ENCODE measurements at places on chromosomes 1 and 21.

DNA sequence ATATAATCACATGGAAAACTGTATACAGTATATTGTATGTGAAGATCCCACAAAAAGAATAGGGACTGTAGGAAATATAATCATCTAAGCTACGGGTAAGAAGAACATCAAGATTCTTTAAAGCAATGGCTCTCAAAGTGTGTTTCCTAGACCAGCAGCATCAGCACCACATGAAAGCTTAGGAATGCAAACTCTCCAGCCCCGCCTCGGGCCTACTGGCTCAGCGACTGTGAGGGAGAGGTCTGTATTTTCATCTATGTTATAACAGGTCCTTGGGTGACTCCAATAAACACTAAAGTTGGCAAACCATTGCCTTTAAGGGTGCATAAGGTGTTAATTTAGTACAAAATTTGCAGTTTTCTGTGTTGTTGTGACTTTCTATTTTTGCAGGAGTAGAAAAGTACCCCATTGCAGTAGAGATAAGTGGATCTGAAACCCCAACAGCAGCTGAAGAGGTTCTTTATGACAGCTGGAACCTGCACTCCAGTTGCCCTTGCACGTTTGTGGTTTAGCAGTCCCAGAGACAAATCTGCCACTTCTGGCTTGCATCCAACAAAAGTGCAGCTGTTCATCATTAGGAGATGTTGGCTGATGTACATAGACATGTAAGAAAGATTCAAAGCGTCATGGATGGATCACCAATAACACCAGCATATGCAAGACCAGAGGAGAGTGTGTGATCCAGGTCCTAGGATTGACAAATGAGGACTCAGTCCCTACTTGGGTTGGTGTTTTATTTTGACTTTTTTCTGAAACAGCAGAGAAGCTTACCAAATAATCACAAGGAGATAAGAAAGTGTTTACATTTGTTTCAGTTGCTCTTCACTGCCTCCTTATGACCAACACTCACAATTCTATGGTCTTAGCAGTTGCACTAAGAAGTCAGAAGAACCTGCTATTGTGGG, 15.9 kb upstream of the IFNAR1 start:
- DNase-seq: peak; percentile 95

DNA sequence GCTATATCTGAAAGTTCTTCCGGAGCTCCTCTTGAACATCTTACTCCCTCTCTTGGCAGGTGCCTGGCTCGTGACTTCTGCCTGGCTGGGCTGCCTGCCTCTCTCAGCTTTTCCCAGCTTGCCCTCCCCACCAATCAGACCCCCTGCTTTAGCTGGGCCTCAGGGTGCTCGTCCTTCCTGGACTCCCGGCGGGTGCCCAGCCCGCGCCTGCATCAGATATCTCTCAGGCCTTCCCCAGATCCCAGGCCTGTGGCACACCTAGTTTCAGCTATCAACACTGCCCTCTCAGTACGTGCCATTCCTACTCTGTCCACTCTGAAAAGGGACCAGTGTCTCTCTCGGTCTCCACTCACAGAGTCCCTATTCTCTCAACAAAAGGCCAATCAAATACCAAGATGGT, 96.5 kb upstream of the CLDN14 start:
- no peak for DNase-seq

- no peak for DNase-seq
These were observed 390.5 kb downstream of the ST6GALNAC3 start for GRCh38 chr1:76465030-76465429.

DNA sequence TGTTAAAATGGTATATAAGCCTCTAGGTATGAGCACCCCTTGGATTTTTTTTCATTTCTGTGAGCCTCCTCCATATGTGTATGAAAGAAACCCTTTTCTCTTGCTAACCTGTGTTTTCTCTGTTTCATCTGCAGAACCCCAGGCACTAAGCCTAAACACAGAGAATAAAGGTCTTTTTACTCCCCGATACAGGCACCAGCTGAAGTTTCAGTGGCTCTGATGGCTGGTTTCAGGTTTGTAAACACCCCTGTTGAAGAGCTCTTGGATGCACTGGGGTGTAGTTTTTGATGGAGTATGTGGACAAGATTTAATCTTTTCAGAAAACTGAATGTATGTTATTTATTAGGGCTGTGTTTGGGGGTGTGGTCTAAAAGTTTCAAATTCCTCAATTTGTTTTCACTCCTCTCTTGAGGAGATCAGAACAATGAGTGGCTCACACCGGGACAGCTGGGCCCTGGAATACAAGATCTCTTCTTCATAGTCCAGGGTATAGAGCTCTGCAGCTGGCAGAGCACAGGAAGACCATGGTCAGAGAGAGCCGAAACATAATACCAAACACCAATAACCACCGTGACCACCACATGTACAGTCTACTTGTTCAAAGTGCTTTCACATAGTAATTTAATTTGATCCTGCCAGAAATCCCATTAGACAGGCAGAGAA, 50.2 kb upstream of the VTCN1 start:
- DNase-seq: no peak

GRCh38 chr21:44847261-44848056, 26.0 kb downstream of the PTTG1IP start:
- no peak for DNase-seq

- no peak for DNase-seq
These were observed 45.4 kb downstream of the ADSS2 start for GRCh38 chr1:244406337-244406736.

DNA sequence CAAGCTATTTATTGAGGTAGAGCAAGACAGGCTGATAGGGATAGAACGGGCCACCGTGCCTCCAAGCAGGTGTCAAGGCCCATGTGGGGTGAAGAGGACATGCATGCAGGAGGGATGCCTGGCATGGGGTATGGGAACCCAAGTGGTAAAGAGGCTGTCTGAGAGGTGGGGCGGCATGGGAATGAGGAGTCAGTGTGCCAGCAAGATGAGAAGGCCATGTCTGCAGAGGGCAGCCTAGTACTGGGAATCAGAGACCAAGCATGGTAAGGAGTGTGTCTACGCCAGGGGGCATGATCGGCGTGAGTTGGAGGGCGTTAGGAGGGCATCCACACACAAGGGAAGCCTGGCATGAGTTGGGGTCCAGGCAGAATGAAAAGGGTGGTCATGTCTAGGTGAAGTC, 303.7 kb upstream of the PLD5 start:
- no peak for DNase-seq

- no peak for DNase-seq
These were observed 5.1 kb downstream of the LMNA start for GRCh38 chr1:156119503-156120209.

GRCh38 chr1:17212487-17213121, 7.7 kb downstream of the PADI1 start:
- peak; percentile 75 for DNase-seq

DNA sequence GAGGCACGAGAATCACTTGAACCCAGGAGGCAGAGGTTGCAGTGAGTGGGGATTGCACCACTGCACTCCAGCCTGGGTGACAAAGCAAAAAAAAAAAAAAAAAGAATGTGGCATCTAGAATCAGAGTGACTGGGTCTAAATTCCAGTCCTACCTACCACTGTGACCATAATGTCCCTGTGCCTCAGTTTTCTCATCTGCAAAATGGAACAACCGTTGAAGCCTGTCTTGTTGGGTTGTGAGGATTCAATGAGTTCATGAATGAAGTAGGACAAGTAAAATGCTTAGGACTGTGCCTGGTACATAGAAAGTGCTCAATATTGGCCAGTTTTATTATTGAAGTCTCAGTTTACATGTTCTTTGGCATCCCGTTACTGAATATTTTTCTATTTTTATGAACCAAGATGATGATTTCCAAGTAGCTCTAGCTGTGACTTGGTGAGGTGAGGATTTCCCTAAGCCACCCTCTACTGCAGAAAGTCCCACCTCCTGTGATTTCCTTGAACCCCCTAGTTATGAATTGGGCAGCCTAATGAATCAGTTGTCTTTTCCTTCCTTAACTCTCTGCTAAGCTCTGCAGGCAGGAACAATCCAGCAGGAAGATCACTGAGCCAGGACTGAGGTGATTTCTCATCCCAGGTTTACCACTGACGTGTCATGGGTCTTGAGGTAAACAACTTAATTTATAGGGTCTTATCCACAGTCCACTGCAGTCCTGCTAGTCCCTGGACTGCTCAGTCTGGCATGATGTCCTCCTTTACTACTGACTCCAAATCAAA, 18.9 kb upstream of the MEAF6 start:
- no peak for DNase-seq

DNA sequence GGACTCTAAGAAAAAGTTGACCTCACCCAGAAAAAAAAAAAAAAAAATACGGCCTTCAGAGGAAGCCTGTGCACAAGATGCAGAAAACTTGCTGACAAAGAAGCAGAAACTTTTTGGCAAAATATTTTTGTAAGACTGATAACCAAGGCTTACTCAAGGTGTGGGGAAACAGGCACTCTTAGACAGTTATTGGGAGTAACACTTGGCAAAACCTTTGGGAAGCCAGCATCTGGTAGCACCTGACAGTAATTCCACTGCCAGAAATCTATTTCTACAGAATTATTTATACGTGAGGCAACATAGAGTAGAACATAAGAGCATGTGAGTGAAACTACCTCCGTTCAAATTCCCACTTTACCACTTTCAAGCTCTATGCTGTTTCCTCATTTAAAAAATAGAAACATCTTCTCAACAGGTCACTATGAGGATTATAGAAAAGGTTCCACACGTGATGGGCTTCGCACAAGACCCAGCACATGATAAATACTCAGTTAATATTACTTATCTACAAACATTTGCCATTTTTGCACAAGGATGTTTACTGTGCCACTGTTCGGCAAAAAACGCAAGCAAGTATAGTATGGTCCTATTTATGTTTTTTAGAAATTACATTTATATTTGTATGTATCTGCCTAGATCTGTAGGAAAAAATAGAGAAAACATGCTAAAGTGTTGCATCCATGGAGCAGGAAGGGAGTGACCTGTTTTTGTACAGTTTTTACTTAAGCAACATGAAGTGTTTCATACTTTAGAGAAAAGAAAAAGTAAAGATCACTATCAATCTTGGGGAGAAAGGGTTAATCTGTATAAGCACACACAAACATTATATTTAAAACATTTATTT, 22.2 kb downstream of the MRPL39 start:
- no peak for DNase-seq

GRCh38 chr1:19062258-19063029, 106.0 kb upstream of the IFFO2 start:
- DNase-seq: no peak

DNA sequence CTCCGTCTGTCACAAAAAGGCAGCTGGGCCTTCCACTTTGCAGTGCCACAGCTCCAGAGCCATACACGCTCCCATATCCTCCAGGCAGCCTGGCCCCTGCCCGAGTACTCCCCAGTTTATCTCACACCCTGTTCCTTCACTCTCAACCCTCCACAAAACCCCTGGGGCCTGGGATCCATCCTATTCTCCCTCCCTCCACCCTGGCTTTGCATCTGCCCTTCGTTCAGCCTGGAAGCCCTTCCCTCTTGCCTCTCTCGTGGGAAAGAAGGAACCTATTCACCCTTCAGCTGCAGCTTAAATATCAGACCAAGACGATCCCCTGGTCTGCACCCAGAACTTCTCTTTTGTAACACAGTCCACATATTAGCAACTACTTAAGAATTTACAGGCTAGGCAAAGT, 56.7 kb downstream of the CAMK2N1 start:
- DNase-seq: no peak
